ENCODE measurements at places on chromosomes 7 and 10.

- ATAC-seq: peak; percentile 70
These were observed 68.9 kb upstream of the FOXK1 start for GRCh38 chr7:4612939-4613841.

GRCh38 chr10:51846856-51847506 lies 147.6 kb upstream of the CSTF2T start:
- ATAC-seq: no peak

- no peak for ATAC-seq
These were observed 43.9 kb downstream of the FOXK1 start for GRCh38 chr7:4725850-4726450.

DNA sequence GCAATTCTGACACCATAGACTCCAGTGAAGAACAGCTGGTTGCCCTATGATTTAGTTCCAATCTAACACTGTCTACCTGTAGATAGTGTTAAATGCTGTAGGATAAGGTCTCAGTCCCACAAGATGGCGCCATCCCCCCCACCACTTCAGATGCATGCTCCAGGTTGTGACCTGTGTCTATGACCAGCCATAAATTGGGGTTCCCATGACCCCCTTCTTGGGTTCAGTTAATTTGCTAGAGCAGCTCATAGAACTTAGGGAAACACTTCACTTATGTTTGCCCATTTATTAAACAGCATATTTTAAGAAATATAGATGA lies 13.1 kb downstream of the CCSER2 start:
- no peak for ATAC-seq

DNA sequence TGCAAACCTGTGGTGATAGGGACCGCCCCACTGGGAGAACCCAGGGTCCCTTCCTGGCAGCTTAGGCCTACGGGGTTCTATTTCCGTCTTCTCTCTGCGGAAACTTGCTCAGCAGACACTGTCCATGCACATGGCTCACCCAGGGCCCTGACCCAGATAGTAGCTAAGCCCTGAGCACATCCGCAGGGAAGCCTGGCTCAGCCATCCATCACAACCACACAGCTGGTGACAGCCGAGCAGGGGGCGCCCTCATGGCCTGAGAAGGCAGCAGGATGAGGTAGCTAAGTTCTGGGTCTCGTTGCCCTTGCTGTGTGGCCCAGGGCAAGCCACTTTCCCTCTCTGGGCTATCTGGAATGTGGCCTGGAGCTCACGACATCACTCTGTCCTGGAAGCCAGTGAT lies 23.3 kb downstream of the NPTX2 start:
- ATAC-seq: no peak

DNA sequence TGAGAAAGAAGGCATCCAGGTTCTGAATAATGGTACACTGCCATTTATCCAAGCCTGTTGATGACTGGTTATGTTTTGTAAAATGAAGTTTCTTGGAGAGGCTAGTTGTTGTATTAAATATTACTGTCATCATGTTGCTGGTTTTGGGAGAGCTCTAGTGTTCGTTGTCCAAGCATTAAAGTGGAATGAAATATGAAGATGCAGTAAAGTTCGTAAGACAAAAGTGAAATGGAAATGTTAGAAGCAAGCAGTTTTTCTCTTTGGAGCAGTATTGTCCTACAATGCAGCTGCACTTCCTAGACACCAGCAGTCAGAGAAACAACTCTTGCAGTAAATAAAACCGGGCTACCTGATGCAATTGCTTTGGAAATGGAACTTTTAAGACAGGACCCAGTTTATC lies 156.8 kb upstream of the FZD1 start:
- ATAC-seq: no peak

GRCh38 chr7:134567368-134567767 lies 18.5 kb downstream of the AKR1B15 start:
- ATAC-seq: no peak

GRCh38 chr7:28732071-28732869 lies 225.9 kb downstream of the TRIL start:
- peak; percentile 56 for ATAC-seq

DNA sequence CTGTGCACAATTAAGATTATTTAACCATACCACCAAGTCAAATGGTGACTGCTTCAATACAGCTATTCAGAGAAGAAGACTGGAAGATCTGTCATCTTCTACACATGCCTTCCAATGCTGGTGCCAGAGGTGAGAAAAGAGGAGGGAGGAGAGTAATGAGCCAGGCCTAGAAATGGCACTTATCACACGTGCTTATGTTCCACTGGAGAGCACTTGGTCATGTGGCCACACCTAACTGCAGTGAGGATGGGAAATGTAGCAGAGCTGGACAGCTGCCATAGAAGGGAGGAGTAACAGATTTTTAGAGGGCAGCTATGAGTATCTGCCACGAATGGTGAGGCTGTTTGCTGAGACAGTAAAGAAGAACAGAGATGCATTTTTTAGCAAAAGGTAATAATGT lies 77.1 kb downstream of the MPLKIP start:
- ATAC-seq: no peak

GRCh38 chr7:112156412-112156811 lies 49.8 kb downstream of the DOCK4 start:
- no peak for ATAC-seq

DNA sequence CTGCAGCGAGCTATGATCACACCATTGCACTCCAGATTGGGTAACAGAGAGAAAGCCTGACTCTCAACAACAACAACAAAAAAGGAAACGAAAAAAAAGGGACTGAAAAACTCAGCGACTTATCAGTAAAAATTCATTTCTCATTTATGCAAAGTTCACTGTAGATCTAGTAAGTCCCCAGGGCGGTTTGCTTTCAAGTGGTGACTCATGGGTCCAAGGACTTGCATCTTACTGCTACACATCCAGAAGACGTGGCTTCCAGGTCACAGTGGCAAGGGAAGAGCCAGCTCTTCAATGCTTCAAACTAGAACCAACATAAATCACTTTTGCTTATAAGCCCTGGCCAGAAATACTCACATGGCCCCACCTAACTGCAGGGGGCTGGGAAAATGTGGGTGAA lies 178.3 kb upstream of the AUTS2 start:
- no peak for ATAC-seq

- peak; percentile 31 for ATAC-seq
These were observed 61.0 kb upstream of the SFMBT2 start for GRCh38 chr10:7471720-7472367.

GRCh38 chr10:12470719-12471118 lies 121.4 kb downstream of the CAMK1D start:
- no peak for ATAC-seq

DNA sequence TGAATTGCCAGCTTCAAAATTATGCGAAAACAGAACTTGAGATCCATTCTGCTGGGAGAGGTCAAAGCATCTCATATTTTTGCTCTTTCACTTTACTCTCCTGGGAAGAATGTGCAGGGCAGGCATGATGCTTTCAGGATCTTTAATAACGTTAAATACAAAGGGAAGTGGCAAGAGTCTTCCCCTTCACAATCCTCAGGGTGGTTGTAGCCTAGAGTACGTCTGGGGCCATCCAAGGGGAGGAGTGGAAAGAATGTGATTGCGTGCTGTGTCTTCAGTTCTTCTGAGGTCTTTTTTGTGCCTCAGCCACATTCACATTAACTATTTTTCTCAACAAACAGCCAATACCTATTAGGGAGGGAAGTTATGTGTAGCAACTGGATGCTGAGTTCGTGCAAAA lies 207.3 kb downstream of the HGF start:
- no peak for ATAC-seq

GRCh38 chr7:128210590-128211570 lies 30.2 kb upstream of the LEP start:
- no peak for ATAC-seq

GRCh38 chr7:158008267-158008666 lies 579.4 kb downstream of the PTPRN2 start:
- ATAC-seq: no peak

GRCh38 chr7:151851145-151851751 lies 25.7 kb downstream of the PRKAG2 start:
- no peak for ATAC-seq

GRCh38 chr7:1981201-1981877 lies 251.4 kb downstream of the MAD1L1 start:
- no peak for ATAC-seq

DNA sequence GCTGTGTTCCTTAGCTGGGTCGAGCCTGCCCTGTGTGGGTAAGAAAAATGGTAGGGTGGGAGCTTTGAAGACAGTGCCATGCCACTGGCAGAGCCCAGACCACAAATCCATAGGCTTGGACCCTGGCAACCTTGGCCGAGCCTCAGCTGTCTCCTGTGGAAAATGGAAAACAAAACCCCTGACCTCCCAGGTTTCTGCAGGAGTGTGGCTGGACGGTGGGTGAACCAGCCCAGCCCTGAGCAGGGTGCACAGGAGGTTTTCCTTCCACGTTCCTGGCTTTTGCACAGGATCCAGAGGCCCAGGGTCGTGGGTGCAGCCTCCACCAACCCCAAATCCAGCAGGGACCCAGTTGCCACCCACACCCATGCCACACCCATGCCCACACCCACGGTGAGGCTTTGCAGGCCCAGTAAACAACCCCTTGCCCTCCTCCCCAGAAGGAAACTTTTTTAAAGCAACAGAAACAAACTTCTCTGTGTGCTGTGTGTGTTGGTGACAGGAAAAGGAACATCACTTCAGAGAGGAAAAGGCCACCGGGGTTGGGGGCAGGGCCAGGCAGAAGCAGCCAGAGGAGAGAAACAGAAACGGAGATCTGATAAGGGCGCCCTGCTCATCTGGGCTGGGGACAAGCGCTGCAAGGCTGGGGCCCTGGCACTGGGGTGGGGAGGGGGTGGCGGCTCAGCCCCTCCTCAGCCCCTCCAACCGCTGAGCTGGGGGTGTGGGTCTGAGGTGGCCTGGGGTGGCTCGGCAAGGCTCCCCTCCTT lies 20.7 kb upstream of the ZMIZ1 start:
- no peak for ATAC-seq

GRCh38 chr7:114086537-114086913 lies 167.7 kb upstream of the PPP1R3A start:
- ATAC-seq: peak; percentile 27

DNA sequence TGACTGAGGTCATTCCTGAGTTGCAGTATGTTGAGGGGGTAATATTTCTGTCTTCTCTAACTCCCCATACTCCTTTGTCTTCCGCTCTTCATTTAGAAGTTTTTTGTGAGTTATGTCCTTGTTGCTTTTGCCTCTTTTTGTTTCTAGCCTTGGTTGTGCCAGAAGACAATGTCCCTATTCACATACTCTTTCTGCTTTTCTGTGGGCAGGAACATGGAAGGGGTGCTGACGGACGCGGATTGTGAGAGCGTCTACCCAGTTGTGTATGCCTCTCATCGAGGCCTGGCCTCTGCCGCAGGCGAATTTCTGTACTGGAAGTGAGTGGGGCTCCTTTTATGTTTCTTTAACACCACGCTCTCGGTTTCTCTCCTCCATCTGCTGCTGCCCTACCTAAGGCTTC lies 20.5 kb downstream of the STAG3 start:
- ATAC-seq: no peak

All from motor neuron (in vitro differentiated cells).